ENCODE measurements at places on chromosomes 11 and 22.

DNA sequence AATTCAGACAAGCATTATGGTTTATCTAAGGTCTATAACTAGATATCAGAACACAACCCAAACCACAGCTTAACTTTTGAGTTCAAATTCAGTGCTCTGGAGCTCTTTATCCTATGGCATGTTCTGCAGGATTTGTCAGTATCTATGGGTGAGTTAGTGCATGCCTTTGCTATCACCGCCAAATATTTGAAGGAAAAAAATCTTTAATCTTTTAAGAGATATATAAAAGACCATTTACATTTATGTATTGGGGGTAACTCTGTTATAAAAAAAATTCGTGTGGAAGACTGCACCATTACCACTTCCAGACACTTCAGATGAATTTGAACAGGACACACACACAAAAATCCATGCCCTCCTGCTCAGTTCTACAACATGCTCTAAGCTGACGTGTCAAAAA lies 313.5 kb upstream of the CHORDC1 start:
- DNase-seq: no peak

DNA sequence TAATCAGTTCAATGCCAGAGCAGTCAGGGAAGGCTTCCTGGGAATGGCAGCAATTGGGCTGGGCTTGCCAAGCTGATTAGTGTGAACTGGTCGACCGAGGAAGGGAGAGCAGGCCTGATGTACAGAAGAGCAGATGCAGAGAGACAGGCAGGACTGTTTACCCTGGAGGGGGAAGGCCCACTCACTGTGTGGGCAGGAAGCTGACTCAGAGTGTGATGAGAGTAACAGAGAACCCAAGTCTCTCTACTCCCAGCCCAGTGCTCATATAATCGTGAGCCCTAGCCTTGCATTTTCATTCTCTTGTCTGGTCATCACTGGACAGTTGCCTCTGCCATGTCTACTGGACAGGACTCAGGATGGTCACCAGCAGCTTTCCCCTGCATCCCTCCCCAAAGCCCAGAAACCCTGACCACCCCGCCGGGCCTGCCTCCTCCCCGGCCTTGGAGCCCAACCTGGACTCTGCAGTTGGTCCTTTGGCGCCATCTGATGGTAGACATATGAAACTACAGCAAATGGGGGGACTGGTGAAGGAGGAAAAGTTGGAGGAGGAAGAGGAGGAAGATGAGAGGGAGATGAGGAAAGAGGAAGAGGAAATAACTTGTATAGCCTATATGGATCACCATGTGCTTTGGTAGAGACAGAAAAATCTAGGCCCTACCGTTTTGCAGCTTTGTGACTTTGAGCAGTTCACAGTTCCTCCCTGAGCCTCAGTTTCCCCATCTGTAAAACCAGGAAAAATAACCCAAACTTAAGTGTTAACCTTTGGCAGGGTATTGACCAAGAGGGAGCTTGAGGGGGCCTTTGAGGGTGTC lies 43.4 kb upstream of the PRDM11 start:
- peak; percentile 71 for DNase-seq

GRCh38 chr11:119979701-119980100 lies 158.2 kb downstream of the TRIM29 start:
- no peak for DNase-seq

- DNase-seq: no peak
Observed at GRCh38 chr22:24208012-24208749, 26.9 kb downstream of the SUSD2 start.

GRCh38 chr11:36237391-36237790 lies 51.8 kb downstream of the COMMD9 start:
- DNase-seq: no peak

- no peak for DNase-seq
Observed at GRCh38 chr11:110833033-110833484, 120.8 kb upstream of the ARHGAP20 start.

- no peak for DNase-seq
Observed at GRCh38 chr22:22960307-22960706, 72.7 kb downstream of the IGLL5 start.

DNA sequence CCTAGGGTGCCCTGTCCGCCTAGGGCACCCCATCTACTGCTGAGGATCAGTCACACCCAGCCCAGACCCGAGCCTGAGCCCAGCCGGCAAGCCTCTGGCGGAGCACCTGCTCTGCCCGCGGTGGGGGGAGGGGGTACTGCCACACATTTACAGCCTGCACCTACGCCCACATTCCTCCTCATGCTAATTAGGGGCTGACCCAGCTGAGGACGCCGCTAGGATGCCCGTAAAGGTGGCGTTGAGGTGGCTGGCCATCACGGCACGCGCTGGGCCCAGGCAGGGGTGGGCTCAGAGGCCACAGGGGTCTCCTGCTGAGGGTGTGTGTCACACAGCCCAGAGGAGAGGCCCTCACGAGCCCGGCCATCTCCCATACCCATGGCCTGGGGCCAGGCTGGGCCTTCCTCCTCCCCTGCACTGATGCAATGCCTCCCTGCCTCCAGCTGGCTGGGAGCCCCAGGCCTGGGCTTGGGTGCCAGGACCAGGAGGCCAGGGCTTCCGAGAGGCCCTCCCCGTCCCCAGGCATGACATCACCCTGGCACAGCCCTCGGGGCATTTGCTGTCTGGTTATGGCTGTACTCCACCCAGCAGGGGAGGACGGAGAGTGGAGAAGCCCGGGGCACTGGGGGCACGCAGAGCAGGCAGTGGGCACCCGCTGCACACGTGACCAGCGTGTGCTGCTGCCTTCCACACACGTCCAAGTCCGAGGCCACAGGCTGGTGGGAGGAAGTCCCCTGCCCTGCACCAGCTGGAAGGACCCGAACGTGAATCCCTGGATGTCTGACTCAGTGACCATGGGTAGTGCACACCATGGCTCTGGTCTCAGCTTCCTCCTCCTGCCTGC lies 12.7 kb downstream of the DUSP8 start:
- DNase-seq: no peak

DNA sequence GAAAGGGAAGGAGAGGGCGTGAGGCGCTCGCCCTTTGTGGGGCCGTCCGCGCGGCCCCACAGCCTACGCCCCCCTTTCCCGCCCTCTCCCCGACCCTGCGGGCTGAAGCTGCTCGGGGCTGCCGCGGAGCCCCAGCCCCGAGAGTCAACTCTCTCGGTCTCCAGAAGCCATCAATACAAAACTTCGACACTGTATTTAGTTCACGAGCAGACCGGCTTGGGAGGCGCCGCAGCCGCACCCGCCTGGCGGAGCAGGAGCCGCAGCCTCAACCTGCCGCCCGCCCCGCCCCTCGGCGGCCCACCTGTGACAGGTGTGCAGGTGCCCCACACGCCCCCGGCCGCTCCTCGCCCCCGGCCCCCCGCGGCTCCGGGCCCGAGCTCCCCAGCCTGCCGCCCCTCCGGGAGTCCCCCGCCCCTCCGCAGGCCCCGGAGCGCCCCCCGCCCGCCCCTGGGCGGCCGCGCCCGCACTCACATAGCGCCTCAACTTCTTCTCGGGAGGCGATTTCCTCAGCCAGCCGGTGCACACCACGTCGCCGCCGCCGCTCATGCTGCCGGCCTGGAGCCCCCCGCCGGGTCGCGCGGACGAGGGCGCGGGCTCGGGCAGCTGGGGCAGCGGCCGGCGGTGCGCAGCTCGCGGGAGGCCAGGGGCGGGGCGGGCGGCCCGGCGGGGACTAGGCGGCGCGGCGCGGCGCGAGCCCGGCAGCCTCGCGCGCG lies at the start of gene GAB2:
Gene GAB2, minus strand, starts transcription at position 646 of the 713 bp plus-strand sequence. Its CDS starts 100 bp downstream, at position 546.
- no peak for DNase-seq

GRCh38 chr11:8776209-8776608 lies 93.6 kb downstream of the RPL27A start:
- DNase-seq: no peak

DNA sequence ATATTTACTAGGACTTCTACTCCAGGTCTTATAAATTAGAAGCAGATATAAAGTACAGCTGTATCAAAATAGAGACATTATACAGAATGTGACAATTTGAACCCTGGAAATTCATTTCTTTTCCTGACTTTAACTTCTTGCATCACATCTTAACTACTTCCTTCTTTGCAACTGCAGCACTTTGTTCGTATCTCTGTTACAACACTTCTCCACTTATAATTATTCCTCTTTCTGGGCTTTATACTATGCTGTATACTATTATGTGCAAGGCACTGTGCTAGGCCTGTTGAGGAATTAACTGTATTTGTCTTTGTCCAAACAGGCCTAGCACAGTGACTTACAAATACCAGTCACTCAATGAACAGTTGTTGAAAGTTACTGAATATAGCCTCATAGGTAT lies 1.8 kb upstream of the SLC36A4 start:
- DNase-seq: no peak

DNA sequence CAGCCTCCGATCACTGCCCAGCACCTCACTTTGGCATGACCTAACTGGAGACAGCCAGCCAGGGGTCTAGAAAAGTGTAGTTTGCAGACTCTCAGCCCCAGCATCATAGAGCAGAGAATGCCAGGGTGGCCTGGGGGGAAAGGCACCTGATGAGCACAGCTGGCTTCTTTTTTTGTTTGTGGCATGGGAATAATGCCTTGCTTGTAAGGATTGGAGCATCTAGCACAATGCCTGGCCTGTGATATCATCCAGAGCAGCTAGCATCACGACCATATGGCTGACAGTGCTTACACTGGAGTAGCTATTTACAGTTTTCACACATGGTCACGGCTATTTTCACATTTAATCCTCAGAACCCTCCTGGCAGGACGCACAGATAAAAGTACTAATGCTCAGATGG lies 594.8 kb upstream of the B3GAT1 start:
- no peak for DNase-seq

GRCh38 chr11:4496557-4497248 lies 14.3 kb downstream of the OR52K1 start:
- no peak for DNase-seq

DNA sequence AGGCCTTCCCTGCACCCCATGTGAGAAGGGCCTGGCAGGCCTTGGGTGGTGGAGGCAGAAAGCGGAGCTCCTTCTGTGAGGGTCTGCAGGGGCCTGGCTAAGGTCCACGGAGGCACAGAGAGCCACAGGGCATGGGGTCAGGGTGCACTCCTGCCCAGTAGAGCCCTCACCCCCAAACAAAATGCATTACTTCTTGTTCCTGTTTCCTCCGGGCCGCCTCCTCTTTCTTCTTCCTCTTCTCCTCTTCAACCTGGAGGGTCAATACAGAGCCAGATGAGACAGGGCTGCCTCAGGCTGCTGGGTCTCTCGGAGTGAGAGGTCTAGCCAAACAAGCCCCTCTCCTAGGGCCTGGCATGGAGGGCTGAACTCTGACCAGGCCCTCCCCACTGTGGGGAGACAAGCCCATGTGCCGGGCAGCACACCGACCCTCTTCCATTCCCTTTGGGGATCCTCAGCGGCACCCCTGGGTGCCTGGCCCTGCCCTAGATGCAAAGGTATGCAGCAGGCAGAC lies 10.3 kb upstream of the NAP1L4 start:
- DNase-seq: no peak

- no peak for DNase-seq
Observed at GRCh38 chr11:102256251-102256650, 61.0 kb upstream of the BIRC3 start.

GRCh38 chr11:63853476-63853875 lies 14.6 kb downstream of the MARK2 start:
- no peak for DNase-seq

- no peak for DNase-seq
Observed at GRCh38 chr11:14793546-14793945, 98.5 kb downstream of the CYP2R1 start.

DNA sequence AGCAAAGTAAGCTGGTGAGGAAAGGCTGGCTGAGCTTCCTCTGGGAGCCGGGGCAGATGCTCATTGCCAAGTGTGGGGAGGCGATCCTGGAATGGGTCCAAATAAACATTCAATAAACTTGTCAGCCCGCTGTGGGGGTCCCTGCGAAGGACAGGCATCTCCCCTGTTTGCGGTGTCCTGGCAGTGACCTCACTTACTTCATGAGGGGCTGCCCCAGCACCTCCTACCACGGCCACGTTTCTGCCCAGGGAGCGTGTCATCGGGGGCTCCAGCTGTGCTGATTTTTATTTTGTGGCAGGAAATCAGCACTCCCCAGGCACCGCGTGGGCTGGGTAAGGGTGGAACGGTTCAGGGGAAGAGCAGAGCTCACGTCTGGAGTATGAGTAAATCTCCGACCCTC lies 493.9 kb upstream of the B3GAT1 start:
- DNase-seq: no peak

GRCh38 chr22:21761086-21761485 lies 25.5 kb upstream of the YPEL1 start:
- peak; percentile 54 for DNase-seq

- DNase-seq: no peak
Observed at GRCh38 chr22:22999523-22999922, 70.8 kb upstream of the GNAZ start.

- no peak for DNase-seq
Observed at GRCh38 chr11:650482-650881, 13.4 kb downstream of the DRD4 start.

- DNase-seq: no peak
Observed at GRCh38 chr11:93659196-93659595, 2.3 kb upstream of the CEP295 start.

DNA sequence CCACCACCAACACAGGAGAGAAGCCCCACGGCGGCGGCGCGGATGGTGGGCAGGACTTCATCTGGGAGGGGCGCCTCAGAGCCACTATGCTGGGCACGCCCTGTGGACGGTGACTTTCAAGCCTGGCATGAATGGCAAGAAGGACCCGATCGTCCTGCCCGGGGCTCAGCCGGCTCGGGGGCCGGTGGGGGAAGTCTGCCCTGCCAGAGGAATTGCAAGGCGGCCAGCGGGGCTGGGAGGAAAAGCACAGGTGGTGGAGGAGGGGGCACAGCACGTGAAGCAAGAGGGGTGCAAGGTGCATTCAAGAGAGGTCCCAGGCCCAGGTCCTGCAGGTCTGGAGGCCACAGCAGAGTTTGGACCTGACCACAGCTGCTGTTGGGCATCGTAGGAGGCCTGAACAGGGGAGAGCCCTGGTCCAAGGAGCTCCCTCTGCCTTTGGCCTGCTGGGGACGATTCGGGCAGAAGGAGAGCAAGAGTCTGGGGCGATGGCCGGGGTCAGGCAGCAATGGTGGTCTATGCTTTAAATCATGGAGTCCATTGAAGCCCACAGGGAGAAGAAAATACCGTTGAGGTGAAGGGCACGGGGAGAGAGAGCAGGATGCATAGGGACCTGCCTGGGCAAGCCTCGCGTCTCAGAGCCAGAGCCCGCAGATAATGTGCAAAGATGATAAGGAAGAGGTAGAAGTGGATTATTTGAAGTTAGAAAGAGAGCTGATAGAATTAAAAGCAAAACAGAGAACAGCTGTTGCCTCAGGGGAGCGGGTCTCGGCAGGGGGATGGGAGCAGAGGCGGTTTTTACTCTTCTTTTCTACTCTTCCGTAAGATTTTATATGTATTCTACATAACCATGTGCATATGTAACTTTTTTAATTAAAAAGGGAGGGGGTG lies 82.6 kb upstream of the SHISAL1 start:
- no peak for DNase-seq

DNA sequence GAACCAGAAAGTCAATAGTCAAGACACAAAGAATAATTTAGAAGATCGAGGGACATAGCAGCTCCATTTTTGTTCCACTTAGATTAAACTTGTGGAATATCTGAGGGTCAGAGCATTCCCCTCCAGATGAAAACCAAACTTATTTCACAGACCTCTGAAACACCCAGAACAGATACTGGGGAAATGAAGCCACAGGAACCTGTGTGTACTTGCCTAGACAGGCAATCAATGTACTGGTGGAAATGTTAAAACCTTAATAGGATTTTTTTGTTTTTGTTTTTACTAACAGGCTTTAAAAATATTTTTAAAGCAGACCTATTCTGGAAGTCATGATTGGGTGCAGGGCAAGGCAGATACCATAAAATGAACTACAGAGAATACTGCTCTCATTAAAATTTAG lies 4.1 kb upstream of the FAR1 start:
- no peak for DNase-seq

All from stimulated activated CD8-positive, alpha-beta memory T cell treated with anti-CD3 and anti-CD28 coated beads, Interleukin-4, amount 100 ng/mL, for 48 hours (primary cell).